ENCODE measurements at places on chromosomes 11 and 22.

- DNase-seq = no peak
Observed at GRCh38 chr11:56910785-56911184, 77.9 kb upstream of the OR5AK2 start.

GRCh38 chr11:46616551-46617133 is 385 bp downstream of the HARBI1 start:
- DNase-seq = no peak

- DNase-seq = no peak
Observed at GRCh38 chr11:36155124-36155561, 134.1 kb downstream of the COMMD9 start.

DNA sequence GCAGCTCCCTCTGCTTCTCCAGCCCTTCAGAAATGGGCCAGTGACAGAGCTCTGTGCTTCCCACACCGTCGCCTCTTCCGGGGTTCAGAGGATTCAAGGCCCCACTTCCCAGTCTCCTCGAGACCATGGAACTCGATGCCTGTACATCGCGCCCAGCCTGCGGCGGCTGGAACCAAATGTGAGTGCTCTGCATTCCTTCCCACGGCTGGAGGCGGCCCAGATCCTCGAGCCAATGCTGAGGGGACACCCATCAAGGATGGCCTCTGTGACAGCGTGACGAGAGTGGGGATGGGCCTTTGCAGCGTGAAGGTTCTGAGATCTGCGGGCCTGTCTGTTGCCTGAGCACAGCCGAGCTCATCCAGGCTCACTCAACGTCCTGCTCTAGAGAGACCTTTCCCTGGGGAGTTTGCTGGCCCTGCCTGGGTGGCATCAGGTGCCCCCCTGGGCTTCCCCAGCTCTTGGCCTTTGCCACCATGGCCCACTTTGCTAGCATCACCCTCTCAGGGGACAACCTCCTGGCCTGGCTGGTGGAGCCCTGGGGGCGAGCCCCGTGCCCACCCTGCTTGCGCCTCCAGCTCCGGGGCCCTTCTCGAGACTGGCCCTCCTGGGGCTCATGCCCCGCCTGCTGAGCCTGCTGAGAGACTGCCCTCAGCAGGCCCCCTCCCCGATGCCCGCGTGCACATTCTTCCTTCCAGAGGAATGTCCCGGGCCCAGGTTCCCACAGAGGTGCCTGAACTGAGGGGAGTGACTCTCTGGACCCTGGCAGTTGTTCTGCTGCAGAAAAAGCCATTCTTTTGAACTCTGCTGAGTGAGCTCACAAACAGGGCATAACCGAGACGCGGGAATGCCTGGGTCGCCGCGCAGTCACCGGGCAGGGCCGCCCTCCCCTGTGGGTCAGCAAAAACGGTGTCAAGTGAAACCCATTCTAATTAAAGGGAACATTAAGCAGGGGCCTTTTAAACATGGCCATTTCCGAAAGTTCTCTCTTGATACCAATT is 7.3 kb upstream of the MYEOV start:
- no peak for DNase-seq

All from NCI-H187 treated with DMSO at 0.1 percent for 48 hours (cell line).